ENCODE measurements at places on chromosomes 16 and 17.

GRCh38 chr17:3635474-3636153, 436 bp downstream of the SHPK start:
- no peak for DNase-seq

- no peak for DNase-seq
Measured at GRCh38 chr17:64155751-64156544, 26.0 kb upstream of the ERN1 start.

GRCh38 chr16:66810391-66810790, 9.0 kb upstream of the TERB1 start:
- no peak for DNase-seq

DNA sequence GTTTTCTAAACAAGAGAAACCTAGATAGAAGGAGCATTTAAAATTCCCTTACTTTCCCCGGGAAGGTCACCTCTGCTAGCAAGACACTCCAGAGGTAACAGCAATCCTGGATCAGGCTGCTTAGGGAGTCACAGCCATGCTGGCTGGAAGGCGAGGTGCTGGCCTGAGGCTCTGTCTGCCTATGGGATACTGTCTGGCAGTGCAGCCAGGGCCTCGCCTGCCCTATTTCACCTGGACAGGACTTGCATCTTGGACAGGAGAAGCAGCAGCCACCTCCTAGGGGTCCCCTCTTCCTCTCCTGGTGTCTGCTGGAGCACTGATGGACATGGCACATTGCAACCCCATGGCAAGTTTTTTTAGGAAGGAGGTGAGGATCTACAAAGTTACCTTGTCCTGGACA, 15.1 kb downstream of the FA2H start:
- DNase-seq: no peak

DNA sequence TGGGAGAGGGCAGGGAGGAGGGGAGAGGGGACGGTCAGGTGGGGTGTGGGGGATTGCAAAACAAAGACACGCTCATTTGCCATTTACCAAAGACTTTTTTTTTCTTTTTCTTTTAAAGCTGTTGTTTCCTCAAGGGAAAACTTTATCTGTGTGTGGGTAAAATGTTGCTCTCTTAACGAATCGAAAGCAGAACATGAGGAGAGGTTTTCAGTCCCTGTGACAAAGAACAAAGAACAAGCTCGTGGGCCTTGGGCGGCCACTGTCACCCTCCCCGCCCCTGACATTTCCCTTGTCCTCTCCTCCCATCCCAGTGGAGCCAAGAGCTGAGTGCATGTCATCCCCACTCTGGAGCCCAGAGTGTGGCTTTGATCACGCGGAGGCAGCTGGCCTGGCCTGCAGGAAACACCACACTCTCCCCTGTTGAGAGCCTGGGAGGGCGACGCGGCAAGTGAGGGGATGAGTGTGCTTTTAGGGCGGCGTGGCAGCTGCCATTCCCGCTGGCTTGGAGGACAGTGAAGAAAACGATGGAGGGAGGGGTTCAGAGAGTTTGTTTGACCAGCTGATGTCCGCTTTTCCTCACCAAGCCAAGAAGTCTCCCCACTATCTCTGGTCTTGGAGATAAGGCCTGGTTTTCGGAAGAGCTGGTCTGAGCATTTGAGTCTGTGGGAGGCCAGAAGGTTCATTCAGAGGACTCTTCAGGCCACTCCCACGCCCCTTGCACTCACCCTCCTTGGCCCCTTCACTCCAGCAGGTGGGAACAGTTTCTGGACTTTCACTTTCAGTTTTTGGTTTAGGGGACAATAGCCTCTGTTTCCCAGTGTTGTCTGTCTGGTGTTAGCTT, 11.4 kb downstream of the CCR7 start:
- DNase-seq: no peak

- no peak for DNase-seq
Measured at GRCh38 chr17:60535382-60536279, 9.6 kb upstream of the APPBP2 start.

- DNase-seq: no peak
Measured at GRCh38 chr16:78286065-78286464, 186.6 kb downstream of the WWOX start.

- DNase-seq: no peak
Measured at GRCh38 chr17:15659236-15659635, 24.9 kb downstream of the TRIM16 start.

- no peak for DNase-seq
Measured at GRCh38 chr17:31015639-31016038, 44.8 kb downstream of the RNF135 start.

GRCh38 chr17:34847938-34848337, 113.3 kb downstream of the CCT6B start:
- DNase-seq: no peak

- no peak for DNase-seq
Measured at GRCh38 chr17:6355196-6355595, 79.7 kb downstream of the AIPL1 start.

DNA sequence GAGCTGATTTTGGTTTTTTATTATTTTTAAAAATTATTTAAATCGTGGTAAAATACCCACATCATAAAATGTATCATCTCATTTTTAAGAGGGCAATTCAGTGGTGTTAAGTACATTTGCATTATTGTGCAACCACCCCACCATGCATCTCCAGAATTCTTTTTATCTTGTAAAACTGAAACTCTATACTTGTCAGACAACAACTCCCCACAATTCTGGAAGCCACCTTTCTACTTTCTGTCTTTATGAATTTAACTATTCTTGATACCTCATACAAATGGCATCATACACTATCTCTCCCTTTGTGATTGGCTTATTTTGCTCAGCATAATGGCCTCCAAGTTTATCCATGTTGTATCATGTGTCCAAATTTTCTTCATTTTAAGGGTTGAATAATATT, 97.9 kb downstream of the HS3ST3B1 start:
- DNase-seq: no peak

GRCh38 chr16:56450275-56450985, 702 bp downstream of the NUDT21 start:
- DNase-seq: no peak

GRCh38 chr16:48053418-48053745, 102.4 kb downstream of the ABCC12 start:
- DNase-seq: no peak

GRCh38 chr17:81926451-81927151, 934 bp downstream of the MAFG start:
- DNase-seq: peak; percentile 64

DNA sequence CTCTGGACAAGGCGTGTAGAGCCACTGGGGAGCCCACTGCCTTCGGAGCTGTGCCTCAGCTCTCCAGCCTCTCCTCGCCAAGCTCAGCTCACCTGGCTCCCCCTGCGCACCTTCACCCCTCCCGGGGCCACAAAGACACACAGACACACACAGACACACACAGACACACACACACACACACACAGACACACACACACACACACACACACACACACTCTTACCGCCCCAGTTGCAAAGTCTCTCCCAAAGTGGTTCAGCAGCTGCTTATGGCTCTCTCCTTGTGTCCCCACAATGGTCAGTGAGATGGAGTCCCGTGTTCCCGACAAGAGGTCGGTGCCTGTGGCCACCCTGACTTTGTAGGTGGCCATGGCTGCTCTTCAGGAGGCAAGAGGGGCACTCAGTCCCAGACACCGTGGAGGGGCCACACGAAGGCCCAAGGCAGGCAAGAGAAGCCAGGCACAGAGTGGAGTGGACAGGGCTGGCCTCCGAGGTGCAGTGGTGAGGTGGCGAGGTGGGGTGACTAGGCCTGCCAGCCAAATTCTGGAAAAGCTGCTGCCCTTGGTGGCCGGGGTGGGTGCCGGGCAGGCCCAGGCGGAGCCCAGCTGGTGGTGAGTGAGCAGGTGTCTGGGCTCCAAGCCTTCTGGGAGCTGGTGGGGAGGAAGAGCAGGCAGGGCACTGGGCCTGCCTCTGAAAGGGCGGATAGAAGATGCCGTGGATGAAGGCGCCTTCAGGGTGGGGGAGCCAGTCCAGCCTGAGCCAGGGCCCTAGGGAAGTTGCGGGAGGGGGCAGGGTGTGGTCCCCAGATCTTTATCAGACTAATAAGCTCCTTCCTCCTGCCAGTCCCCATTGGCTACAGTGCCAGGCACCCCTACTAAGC, at the start of gene ALOX12B:
Gene ALOX12B (minus strand): TSS at position 642 of the 877 bp plus-strand sequence. CDS start 274 bp downstream, at position 368.
- DNase-seq: no peak

DNA sequence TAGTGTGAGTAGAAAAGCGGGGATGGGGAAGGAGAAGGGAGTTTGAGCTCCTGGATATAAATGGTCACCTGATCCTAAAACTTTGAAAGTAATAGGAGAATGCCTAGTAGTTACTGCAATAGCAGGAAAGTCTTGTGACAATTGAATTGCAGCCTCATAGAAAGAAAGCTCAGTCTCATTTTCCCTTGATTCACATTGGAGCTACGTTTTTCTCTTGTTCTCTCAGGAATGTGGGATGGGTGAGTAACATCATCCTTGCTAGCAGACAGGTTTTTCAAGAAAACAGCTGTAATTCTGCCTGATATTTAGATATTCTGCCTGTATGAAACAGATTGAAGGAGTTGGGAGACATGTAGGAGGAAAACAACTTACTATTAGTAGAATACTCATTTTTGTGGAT, 25.3 kb downstream of the SF3B3 start:
- no peak for DNase-seq

Data from GM04504 (cell line).